Right hindlimb (tissue), 1 donor: ENCODE measurements at places on chromosomes 6 and 20.

DNA sequence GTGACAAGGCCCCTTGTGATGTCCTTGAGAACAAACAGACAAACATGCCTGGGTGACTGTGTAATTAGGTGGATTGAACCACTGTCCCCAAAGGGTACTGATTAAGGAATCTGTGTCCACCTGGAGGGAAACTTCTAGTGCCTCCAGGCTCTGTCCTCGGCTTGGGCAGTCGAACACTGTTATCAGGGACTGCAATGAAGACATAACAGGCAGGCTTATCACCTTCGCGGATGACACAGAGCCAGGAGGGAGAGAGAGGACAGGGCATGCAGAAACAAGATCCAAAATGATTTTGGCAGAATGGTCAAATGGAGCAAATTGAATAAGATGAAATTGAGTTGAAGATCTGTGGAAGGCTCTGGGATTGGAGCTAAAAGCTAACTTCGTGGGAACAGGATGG lies 60.9 kb upstream of the ZFAND3 start:
- no peak for DNase-seq

- no peak for DNase-seq
Observed at GRCh38 chr6:52725535-52726192, 37.6 kb downstream of the GSTA2 start.

DNA sequence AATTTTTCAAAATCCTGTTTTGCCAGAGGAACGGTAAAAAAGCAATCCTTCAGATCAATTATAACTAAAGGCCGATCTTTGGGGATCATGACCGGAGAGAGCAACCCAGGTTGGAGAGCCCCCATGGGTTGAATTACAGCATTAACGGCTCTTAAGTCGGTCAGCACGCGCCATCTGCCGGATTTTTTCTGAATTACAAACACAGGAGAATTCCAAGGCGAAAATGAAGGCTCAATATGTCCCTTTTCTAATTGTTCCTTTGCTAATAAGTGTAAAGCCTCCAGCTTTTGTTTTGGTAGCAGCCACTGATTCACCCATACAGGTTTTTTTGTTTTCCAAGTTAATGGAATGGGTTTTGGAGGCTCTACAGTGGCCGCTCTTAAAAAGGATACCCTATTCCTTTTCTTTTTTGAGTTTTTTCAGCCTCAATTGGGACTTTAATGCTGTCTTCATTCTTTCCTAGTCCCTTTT lies 16.9 kb upstream of the PTCRA start:
- peak; percentile 64 for DNase-seq

GRCh38 chr20:49054056-49054643 lies 8.0 kb downstream of the CSE1L start:
- DNase-seq: no peak

- DNase-seq: no peak
Observed at GRCh38 chr6:147447835-147448611, 60.5 kb upstream of the SAMD5 start.

DNA sequence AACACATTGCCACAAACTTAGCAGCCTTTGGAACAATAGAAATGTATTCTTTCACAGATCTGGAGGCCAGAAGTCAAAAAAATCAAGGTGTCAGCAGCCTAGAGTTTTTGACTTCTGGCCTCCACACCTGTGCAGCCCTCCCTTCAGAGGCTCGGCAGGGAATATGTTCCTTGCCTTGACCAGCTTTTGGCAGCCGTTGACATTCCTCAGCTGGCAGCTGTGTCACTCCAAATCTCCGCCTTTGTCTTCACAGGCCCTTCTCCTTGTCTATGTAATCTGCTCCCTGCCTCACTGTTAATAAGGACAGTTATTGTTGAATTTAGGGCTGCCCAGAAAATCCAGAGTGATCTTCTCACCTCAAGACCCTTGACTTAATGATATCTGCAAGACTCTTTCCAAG lies 17.2 kb upstream of the AHI1 start:
- DNase-seq: no peak

DNA sequence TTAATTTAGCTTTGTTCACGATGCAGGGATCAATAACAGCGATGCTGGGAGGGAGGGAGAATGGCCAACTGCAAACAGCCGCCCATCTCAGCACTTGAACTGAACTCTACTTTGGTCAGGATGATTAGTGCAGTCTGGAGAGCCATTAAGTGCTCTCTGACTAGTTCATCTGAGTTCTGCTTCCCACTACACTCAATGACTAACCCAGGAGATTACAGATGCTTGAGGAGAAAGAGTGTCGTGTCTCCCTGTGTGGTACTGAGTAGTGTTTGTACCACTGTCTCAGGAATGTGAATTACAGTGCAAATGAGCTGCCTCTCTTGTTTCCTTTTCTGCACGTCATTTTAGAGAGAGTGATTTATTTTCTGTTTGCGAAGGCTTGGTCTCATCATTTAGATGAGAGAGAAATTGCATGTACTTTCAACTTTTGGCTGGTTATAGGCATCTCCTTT lies 23.5 kb downstream of the CARMIL1 start:
- no peak for DNase-seq

DNA sequence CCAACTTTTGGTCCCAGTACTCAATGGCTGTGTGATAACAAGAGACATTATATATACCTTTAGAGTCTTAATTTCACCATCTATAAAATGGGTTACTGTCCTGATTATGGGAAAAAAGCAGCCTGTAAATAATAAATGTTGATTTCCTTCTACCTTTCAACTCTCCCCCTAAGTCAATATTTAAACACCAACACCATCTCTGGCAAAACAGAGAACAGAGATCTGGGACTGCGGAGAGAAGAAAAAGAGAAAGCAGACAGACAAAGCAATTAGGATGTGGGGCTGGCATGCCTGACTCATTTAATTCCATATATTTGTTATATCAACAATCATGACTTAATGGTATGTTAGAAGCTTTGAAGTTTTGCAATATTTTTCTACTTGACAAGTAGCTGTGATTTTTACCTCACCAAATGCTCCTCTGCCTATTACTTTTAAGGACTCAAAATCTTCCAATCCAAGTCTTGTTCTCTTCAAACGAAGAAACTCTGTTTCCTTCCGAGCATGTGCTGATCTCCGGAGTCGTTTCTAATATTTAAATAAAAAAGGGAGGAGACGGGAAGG lies 23.3 kb downstream of the STK38 start:
- no peak for DNase-seq

GRCh38 chr6:27251606-27252251 lies 4.2 kb downstream of the PRSS16 start:
- no peak for DNase-seq

DNA sequence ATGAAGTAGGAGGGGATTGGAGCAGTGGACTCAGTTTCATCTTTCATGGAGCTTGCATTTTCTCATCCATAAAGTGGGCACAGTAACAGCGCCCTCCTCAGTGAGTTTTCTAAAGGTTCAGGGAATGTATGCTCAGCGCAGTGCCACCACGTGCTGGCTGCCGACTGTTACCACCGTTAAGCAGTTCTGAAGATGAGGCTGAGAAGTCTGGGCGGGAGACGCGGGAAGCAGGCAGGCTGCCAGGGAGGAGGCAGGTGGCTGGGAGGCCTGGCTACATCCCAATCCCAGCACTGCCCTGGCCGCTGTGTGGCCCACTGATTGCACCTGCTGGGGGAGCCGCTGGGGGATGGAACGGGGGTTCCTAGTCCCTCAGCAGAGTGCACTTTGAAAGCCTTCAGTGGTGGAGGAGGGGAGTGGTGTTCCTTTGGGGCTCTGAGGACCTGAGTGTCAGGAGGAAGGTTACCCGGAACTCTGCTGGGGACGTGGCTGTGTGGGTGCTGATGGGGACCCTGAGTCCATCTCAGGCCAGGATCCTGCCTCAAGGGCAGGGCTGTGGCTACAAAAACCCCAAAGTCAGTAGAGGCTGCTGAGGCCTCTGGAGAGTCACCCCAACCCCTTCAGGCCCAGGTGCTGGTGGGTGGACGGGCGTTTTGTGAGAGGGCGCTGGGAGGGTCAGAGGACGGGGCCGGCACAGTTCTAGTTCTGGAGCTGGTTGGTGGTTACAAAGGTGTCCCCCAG lies 28.0 kb upstream of the PHACTR3 start:
- DNase-seq: peak; percentile 36

DNA sequence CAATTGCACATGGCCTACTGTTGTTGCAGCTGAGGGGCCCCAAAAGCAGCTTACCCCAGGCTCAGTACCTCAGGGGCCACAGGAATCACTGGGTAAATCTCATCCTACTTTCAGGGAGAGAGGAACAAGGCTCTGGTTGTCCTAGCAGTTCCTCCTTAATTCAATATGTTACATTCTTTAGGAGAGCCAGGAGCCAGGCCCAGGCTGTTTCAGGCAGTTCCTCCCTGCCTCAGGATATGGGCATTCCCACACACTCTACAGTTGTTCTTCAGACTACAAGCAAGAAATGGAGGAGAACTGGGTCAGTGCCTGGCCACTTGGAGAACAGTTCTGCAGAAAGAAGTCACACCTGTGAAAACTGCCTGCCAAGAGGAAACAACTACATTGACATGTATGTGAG lies 9.6 kb upstream of the BTN3A2 start:
- DNase-seq: no peak

DNA sequence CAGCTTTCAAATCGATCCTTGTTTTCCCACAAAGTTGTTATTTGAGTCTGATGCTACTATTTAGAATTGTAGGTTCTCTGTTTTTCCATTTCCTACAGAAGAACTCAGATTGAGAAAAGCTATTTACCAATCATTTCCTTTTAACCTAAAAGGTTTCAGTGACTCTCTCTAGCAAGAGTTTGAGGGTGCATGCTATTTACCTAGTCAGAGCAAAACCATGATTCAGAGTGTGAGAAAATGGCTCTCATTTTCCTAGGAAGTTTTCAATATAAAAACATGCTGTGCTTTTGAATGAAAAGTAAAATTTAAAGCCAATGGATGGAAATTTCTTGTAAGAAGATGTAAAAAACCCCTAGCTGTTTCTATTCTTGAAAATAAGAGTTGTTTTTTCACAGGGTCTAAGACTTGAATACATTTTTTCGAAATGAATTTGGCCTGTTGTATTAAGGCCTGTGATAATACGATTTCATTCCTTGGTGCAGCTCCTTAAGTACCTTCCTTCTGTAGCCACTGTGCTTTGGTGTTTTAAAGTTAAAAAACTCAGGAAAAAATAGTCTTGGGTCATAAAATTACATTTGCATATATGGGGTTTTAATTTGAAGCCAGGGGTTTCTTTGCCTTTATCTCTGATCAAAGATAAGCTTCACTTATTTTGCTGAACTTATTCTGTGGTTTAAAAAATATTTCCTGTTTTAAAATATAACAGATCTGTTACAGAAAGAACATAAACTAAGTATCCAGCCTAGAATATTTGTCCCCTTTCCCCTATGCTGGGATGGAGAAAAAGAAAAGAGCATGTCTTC lies 18.0 kb upstream of the RSPH3 start:
- no peak for DNase-seq

- DNase-seq: no peak
Observed at GRCh38 chr20:45036044-45036755, 64.7 kb downstream of the KCNS1 start.

- DNase-seq: no peak
Observed at GRCh38 chr20:54105653-54106052, 35.3 kb upstream of the BCAS1 start.

DNA sequence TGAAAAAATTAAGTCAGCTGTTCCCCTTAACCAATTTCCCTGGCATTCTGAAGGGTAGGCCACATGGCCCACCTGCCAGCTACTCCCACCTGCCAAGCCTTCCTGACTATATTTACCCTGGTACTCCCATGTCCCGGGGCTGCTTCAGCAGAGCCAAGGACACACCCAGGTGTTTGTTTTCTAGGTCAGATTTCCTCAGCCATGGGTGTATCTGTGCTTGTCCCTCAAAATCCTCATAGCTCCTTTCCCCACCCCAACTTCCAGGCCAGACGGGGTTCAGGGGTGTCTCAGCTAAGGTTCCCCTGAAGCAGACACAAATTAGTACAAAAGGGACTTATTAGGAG lies 139.4 kb upstream of the CDYL start:
- DNase-seq: no peak

DNA sequence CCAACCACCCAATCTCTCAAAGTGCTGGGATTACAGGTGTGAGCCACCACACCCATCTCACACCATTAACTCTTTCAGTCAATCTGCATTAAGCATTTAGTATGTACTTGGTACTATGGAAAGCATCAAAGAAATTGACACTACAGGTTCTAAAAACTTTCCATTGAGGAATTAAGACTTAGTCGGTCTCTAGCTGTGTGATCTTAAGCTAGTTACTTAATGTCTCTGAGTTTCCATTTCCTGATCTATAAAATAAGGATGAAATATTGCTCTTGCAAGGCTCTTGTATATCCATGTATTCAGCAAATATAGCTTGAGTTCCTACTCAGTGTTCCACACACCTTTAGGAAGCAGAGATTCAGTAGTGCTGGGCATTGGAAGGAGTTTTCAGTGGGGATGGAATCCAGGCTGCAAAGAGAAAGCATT lies 48.9 kb upstream of the NCOA3 start:
- no peak for DNase-seq

GRCh38 chr6:9745476-9745875 lies 669.4 kb downstream of the TFAP2A start:
- no peak for DNase-seq

GRCh38 chr20:13543783-13544182 lies 94.9 kb downstream of the TASP1 start:
- DNase-seq: no peak

- DNase-seq: peak; percentile 4
Observed at GRCh38 chr6:111775145-111775922, 97.9 kb downstream of the FYN start.

- no peak for DNase-seq
Observed at GRCh38 chr6:163327921-163328320, 86.6 kb upstream of the QKI start.

DNA sequence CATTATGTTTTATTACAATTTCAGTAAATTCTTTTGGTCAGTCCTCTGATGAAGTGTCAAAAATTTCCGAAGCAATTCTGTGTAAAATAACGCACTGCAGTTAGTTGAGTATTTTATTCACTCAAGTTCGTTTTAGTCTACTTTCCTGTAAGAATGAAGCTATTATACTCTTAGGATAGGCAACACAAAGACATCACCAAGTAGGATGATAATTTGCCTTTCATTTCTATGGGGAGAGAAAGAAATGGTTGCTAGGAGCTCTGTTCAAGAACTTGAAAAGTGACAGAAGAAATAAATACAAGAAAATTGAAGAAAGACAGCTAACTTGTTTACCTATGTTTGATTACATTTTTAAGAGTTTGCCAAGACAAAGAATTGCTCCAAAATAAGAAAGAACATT lies 290.4 kb downstream of the EYS start:
- no peak for DNase-seq

DNA sequence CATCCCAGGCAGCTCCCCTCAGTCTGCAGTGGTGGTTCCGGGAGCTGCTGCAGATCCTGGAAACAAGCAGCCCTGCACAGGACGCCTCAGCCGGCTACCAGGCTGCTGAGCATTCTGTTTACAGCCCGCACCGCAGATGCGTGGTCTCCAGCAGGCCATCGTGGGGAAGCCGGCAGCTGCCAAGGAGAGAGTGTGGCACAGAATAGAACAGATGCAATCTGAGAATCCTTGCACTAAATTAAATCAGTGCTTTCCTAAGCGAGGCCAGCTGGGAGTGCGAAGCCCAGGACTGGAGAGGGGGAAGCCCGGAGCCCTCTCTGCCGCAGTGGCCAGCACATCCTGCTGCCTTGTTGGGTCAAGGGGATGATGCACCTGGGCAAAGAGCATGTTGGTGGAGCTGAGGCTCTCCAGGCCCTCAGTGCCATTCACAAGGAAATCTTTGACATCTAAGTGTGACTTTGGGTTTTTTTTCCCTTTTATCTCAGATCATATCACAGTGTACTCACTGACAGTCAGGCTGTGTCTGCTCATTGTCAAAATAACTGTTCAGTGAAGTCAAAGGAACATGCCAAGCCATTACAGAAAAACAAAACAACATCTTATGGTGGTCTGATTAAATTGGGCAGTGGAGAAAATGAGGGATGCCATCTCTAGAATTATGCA lies 118.1 kb downstream of the SYNDIG1 start:
- DNase-seq: peak; percentile 52

GRCh38 chr6:9195322-9195721 lies 760.0 kb upstream of the SLC35B3 start:
- DNase-seq: no peak
